Hematopoietic multipotent progenitor cell treated with erythropoietin and hydrocortisone succinate and interleukin-3 and kit ligand, for 6 days (in vitro differentiated cells): ENCODE measurements at places on chromosomes 11 and 22.
A peak's percentile ranks its signal among the peaks of the same experiment; 100 is the strongest.

DNA sequence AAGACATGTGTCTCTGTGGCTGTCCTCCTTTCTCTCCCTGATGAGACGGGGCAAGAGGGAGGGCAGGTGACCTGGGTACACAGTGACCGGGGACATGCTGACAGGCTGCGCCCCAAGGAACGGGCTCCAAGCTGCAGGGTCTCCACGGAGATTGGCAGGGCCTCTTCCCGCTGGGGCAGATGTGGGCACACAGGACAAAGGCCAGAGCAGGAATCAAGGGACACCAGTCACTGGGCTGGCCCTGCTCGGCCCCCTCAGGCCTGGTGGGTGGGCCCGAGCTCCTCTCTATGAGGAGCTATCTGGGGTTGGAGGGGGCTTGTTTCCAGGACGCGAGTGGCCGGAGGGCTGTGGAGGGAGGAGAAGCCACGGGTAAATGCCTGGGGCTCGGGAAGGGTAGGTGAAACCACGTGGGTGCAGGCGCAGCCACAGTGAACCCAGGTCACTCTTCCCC, 11.2 kb downstream of the PNPLA5 start:
- no peak for DNase-seq

DNA sequence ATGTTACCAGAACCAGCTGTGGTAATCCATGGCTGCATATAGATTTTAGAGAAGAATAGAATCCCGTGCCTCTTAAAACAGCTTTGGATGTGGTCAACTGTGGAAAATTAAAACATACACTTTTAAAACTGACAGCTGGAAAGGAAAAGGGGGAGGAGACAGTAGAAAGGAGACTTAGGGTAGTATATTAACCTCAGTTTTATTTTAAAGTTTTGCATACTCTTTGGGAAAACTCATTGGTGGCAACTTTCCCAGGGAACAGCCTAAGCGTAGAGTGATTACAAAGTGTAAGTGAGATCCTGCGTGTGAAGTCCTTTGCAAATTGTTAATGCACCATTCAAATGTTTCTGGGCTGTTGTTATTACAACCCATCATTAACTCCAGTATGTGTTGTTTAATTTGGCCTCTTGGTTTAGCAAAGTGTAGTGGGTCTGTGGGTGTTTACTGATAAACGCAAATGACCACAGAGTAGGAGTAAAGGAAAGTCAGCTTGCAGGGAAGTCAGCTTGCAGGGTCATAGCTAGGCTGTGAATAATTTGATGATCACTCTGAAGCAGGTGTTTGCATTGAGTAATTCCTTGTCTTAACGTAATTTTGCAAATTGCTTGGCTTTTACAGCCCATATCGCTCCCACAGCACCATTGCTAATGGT, 88.0 kb upstream of the DBX1 start:
- DNase-seq: no peak

- no peak for DNase-seq
Observed at GRCh38 chr11:95404370-95404769, 173.4 kb upstream of the SESN3 start.

GRCh38 chr22:20750461-20751184, 23.3 kb upstream of the SERPIND1 start:
- DNase-seq: peak; percentile 72

DNA sequence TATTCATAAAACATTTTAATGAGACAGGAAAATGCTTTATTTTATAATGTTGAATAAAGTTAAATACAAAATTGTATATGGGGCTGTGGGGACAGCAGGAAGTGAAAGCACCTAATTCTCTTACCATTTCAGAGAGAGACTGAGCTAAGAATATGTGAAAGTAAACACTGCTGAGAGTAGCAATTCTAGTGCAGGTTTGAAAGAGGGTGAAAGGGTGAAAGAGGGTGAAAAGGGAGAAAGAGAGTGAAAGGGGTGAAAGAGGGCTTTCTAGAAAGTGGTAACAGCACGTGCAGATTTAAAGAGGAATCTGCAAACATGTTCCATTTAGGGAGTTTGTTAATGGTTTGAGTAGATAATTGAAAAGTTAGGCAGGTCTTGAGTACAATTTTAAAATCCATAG, 652.0 kb upstream of the CCDC90B start:
- no peak for DNase-seq

- peak; percentile 14 for DNase-seq
Observed at GRCh38 chr11:69497221-69497787, 15.8 kb downstream of the LINC01488 start.

DNA sequence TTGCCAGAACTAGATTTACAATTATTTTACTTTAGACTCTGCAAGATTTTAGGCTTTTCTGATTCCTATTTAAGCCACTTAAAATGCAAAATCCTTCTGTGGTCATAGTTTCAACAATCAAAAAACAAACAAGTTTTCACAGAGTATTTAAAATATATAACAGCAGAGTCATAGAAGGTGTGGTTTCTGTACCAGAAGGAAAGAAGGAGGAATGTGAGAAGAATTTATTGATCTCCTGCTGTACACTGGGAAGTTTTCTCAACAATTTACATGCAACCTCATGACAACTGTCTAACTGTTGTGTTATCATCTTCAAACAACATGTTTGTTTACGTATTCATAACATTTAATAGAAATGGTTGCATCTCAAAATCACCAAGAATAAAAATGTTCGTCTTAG, 102.3 kb upstream of the CEP126 start:
- no peak for DNase-seq
